ENCODE measurements at places on chromosomes 12 and 14.

DNA sequence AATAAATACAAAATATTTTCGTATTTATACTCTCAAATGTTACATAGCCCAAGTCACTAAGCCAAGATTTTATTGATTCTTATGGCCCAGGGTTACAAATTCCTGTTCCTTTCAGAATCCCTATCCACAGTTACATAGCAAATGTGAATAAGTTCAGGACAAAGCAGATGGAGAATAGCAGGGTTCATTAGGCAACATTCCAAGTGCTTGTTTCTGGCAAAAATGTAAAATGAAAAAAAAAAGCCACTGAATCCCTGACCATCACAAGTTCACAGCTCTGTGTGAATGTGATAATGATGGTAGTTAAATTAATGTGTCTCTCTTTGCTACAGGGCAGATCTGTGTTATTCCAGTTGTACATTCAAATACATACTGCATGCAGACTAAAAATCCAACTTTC is 74.6 kb downstream of the KCNC2 start:
- no peak for DNase-seq

DNA sequence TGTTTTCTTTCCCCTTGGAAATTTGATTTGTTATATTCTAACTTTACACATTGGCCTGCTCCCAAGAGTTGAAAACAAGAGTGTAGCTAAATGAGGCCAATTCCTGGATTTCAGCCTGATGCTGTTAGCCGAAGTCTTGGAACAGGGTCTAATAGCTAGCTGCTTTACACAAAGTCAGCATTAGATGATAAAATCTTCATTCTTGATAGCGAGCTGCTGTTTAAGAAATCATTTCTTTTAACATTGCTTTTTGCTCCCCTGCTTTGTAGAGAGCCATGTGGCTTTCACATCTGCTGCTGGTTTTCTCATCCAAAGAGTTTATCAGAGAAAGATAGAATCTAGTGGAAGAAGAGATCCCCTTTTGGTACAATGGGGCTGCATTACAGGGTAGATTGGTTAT is 22.3 kb downstream of the FBXW8 start:
- DNase-seq: no peak

- no peak for DNase-seq
Observed at GRCh38 chr12:66633676-66634075, 45.2 kb downstream of the GRIP1 start.

- DNase-seq: no peak
Observed at GRCh38 chr12:114685869-114686268, 1.9 kb upstream of the TBX3 start.

- DNase-seq: no peak
Observed at GRCh38 chr12:3165078-3165980, 88.2 kb downstream of the TSPAN9 start.

DNA sequence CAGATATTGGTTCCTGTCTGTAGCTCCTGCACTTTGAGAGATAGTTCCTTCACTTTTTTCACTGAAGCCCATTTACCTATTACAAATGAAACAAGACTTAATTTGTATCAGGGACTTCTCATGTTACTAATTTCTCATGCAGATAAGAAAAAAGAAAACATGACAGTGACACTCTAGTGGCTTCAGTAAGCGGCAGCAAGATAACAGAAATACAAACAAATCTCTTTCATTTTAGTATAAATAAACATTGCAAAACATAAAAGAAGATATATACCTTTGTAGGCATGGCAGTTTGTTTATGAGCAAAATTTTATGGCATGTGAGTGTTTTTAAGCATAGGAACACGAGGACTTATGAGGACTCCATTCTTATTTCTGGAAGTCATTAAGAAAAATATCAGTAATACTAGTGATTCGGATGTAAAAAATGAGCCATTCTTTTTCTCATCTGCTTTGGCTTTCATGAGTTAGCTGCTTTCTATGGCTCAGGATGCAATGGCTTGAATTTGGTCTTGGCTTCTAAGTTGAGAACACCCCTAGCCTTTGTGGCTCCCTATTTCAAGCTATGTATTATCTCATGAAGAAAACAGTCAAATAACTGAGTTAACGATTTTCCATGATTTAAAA is 310.1 kb upstream of the RGS6 start:
- DNase-seq: no peak

DNA sequence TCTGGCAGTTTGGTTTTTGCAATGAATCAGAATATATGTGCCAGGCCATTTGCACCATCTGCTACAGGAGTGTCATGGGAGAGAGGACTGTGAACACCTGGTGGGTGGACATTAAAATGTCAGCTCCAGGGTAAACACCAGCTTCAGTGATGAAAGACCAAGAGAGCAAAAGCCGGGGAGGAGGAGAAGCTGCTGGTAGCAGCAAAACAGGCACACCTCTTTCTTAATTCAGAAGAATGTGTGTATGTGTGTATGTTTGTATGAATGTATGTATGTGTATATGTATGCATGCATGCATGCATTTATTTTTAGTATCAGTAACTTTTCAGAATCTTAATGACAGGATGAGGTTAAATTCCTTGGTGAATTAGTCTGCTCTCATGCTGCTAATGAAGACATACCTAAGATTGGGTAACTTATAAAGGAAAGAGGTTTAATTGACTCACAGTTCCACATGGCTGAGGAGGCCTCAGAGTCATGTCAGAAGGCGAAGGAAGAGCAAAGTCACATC is 357.4 kb upstream of the PRICKLE1 start:
- no peak for DNase-seq

GRCh38 chr12:91511795-91512420 is 329.3 kb upstream of the DCN start:
- DNase-seq: no peak

GRCh38 chr14:95052016-95052585 is 105.2 kb downstream of the DICER1 start:
- DNase-seq: no peak

DNA sequence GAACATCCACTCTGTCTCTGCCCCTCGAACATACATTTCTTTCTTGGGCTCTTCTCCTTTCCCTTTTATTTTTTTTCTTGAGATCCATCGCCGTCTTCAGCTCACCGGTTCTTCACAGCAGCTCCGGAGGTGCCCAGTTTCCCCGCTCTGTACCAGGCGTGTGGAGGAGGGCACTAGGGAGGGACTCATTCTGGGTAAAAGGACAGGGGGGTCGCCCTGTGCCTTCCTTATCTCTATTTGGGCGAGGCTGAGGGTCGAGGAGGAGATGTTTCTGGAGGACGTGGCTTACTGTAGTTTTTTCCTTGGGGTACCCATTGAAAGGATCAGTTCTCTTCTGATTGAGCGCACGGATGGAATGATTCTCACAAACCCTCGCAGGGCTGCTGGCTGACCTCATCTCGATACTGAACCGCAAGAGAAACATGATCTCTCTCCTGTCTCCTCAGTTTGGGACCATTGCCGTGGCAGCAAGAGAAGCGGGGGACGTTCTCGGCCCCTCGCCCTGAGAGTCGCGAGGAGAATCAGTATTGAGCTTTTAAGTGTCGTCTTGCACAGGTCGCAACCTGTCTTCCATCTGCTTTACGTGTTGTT is 386 bp downstream of the LIN52 start:
- peak; percentile 21 for DNase-seq

DNA sequence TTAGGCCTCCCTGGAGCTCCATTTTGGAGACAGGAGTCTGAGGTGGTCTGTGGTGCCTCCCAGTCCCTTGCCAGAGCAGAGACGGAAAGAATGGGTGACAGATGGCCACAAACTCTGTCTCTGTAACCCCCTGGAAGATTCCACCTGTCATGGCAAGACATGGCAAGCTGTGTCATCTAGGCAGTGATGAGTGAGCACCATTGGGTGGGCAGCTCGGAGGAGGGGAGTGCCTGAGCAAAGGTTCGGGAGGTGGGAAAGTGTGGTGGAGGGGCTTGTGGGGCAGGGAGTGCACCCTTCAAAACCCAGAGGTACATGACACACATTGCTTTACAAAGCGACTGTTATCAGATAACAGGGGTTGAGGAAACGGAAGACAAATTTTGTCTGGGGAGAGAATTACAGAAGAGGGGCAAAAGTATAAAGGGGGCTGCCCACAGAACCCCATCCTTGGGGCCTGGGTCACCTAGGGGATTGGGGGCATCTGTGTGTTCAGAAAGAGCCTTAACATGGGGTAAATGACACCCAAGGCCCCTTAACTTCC is 3.5 kb downstream of the RIN3 start:
- no peak for DNase-seq

Measured in GM04504 (cell line).